ENCODE measurements at places on chromosomes 11 and 22.

DNA sequence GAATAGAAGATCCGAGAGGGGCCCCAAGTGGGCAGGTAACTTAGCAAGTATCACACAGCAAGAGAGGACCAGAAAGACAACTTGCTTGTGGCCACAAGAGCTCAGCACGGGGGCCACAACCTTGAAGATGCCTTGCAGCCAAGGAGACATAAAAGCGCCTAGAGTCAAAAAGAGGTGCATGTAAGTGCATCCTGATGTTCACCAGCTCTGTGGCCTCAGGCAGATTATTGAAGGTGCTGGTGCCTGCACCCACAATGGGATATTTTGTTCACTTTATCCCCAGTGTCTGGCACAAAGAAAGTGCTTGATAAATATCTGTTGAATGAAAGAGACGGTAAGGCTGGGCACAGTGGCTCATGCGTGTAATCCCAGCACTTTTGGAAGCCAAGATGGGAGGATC is 106.0 kb upstream of the ASPHD2 start:
- no peak for DNase-seq

- DNase-seq: no peak
Observed at GRCh38 chr11:75907906-75908527, 93.0 kb downstream of the UVRAG start.

DNA sequence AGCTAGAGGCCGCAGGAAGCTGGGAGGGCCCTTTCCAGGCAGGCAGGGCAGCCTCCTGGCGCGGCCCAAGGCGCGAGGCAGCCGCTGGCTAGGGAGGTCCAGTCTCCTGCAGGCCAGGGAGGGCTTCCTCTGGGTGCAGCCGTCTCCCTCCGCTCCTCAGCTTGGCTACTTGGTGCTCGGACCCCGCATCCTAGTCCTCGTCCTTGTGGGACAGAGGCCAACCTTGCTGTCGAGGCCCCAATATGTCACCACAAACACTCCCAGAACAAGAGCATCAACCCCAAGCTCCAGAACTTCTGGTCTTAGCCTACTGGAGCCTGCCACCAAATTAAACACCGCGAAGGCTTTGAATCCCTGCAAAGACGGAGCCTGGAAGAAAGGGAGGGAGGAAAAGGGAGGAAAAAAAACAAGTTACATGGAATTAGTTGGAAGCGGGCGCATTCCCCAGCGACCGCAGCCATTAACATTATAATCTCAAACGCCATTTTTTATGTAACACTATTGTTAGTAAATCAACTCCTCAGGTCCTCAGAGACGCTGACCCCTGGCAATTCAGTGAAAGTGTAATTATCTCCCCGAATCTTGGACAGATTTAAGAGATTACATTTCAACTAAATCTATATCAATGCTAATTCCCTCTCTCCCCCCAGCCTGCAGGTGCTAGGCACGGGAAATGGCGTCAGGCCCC is 12.7 kb upstream of the PAX6 start:
- DNase-seq: no peak

DNA sequence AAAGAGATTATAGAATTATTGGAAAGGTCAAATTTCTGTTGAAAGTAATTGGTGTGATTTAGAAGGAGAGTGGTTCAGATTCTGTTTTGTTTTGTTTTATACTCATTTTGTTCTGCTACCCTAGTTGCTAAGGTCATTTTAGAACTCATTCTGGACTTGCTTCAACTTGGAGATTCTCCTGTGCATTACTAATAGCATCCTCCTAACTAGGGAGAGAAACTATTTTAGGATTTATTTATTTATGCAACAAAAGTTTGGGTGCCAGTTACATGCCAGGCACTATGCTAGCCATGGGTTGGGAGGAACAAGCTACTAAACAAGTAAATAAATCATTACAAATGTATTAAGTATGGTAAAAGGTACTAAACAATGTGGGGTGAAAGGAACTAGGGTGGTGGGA is 84.0 kb downstream of the YAP1 start:
- DNase-seq: no peak

DNA sequence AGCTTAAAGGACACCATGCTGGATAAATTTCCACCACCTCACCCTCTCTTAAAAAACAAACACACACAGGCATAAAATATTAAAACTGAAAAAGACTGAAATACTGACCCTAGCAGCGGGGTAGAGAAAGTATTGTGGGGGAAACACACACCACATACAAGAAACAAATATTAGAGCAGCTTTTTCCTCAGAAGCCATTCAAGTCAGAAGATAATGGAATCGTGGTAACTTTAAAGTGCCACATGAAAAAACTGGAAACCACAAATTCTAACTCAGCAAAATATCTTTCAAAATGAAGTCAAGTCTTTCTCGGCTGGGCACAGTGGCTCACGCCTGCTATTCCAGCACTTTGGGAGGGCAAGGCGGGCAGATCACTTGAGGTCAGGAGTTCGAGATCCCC is 223.2 kb downstream of the DYNC2H1 start:
- DNase-seq: no peak

- no peak for DNase-seq
Observed at GRCh38 chr11:64558065-64558745, 32.8 kb upstream of the SLC22A12 start.

- DNase-seq: no peak
Observed at GRCh38 chr22:49547751-49548239, 279.9 kb downstream of the BRD1 start.

- DNase-seq: peak; percentile 75
Observed at GRCh38 chr11:68315171-68315920, 3.0 kb downstream of the LRP5 start.

- DNase-seq: peak; percentile 77
Observed at GRCh38 chr11:64164392-64165312, 1.3 kb downstream of the MACROD1 start.

DNA sequence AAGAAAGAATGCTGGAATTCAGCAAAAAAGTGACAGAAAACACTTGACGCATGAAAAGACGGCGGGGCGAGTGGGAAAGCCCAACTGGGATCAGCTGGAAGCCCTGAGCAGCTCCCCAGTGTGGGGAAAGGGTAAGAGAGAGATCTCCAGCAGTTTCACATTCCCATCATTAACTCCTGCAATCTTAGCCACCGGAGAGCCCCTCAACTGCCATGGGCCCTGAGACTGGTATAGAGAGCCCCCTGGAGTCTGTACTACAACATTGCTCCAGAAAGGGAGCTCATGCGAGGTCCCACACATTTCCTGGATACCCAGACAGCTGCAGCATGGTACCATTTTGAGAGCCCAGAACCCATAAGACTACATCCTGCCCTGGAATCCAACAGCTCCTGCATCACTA is 31.1 kb downstream of the MRGPRX4 start:
- peak; percentile 8 for DNase-seq

- DNase-seq: no peak
Observed at GRCh38 chr22:44218071-44218470, 37.3 kb downstream of the PARVG start.

DNA sequence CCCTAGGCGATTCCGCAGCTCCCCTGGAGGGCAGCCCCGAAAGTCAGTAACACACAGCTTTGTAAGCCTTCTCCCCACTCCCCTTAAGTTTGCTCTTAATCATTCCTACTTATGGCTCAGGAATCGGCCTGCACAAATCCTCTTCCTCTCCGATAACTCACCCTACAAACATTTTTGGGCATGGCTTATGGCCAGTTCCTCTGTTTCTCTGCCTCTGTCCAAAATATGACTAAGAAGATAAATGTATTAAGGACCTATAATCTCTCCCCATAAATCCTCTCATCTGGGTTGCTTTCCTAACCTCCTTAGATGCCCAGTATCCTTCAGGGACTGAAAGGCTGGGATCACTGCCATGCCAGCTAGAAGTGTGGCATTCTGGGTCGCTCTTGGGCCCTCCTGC is 41.0 kb downstream of the PAMR1 start:
- DNase-seq: no peak

DNA sequence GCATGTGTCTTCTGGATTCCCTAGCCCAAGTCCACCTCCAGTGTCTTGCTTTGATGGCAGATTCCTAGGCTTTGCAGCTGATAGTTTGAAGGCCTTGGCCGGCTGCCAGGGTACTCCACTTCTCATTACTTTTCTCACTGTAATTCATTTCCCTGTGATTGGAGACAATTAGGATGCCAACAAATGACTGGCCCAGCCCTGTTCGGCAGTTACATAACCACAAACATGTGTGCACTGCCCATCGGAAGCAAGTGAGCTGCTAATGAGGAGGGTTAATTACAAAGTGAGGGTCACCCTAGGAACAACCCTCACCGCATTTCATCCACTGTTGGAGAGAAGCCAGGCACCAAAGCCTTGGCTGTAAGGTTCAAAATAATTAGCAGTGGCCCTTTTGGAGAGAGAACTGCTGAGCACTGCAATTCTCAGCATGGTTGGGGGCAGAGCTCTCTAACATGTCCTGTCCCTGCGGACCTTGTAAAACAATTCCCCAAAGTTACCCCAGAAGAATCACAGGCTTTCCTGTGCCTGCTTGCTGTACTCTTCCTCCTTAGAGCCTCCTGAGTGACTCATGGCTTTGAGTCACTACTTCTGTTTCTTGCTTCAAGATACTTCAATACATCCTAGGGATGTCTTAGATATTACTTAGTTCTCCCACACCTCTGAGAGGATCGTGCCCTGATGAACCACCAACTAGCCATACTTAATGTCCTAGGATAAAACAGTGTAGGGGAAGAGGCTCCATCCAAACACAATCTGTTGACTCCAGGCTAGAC is 109.7 kb upstream of the GALNT18 start:
- DNase-seq: peak; percentile 68

DNA sequence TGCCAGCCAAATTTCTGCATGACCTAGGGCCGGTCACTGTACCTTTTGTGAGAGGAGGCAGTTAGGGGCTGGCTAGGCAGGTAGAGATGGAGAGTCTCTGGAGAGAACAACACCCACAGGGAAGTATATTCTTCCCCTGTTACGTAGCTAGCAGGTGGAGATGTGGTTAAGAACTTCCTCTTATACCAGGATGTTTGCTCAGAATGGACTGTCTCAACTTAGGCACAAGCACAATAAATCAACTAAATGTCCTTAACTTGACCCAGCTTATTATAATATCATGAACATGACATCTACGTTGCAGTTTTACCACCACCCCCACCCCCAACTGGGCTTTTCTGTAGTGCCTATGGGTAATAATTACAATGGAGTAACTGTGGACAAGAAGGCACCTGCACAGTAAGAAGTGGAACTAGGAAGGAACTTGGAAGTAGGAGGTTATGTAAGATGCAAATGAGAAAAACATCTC is 60.7 kb upstream of the MPEG1 start:
- DNase-seq: no peak

DNA sequence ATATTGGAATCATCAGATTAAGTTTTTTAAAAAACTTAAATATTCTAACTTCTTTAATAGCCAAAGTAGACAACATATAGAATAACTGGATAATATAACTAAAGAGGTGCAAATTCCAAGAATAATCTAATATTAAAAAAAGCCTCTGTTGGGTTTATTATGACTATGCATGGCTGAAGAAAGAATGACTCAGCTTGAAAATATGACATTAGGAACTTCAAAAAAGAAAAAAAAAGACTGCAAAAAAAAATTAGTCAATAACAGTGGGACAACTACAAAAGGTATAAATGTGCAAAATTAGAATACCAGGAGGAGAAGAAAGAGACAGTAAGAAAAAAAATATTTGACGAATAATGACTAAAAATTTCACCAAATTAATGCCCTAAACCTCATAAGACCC is 1178.0 kb downstream of the JRKL start:
- no peak for DNase-seq

GRCh38 chr22:36182857-36183256 is 18.8 kb downstream of the APOL4 start:
- no peak for DNase-seq

GRCh38 chr11:2531277-2531986 is 86.6 kb downstream of the KCNQ1 start:
- DNase-seq: peak; percentile 46

GRCh38 chr11:134069426-134070341 is 812 bp downstream of the JAM3 start:
- no peak for DNase-seq

DNA sequence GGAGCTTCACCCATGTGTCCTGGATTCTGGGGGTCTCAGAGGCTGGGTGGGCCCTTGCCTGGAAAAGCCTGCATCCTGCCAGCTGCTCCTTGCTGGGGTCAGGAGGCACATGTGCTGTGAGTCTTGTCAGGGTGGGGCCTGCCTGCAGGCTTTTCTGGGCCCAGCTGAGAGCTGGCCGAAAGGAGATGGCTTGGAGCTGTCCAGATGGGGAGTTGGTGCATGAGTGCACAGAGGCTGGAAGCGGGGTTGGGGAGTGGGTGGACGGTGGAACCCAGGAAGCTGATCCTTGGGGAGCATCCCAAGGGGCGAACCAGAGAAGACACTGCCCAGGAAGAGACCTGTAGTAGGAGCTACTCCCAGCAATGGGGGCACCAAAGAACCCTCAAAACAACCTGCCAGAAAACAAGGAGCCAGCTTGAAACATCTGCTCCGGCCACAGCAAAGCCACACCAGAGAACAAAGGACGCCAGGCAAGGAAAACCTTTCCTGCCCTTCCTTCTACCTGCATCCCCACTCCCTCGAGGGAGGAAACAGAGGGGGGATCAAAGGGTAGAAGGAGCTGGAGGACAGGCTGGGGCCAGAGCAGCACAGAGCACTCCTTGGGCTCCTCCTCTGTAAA is 8.2 kb upstream of the KCTD17 start:
- no peak for DNase-seq

DNA sequence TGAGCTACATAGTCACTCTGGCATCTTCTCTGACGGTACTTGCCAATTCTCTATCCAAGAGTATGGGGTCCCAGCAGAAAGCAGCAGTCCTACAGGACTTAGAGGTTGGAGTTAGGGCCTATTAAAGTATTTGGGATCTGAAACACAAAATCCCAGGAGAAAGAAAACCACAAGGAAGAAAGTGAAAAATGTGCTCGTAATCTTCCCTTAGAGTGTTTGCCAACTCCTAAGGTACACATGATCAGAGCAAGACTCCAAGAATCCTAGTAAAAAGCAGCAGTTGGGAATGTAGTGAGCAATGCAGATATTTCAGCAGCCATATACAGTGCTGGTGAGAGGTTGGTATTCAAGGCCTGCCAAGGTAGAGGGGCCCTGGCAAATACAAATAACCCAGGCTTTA is 71.6 kb downstream of the EXT2 start:
- DNase-seq: no peak

GRCh38 chr11:297586-298405 is 1.5 kb downstream of the IFITM5 start:
- no peak for DNase-seq

GRCh38 chr11:35624316-35624715 is 6.1 kb downstream of the FJX1 start:
- DNase-seq: no peak

GRCh38 chr22:21984793-21985192 is 2.2 kb upstream of the TOP3B start:
- DNase-seq: no peak

- DNase-seq: no peak
Observed at GRCh38 chr11:64232967-64233315, 1.4 kb upstream of the VEGFB start.

Data from RKO (cell line).